ENCODE measurements at places on chromosomes 7 and 10.

- DNase-seq: no peak
These were observed 53.7 kb upstream of the SHH start for GRCh38 chr7:155865830-155866525.

DNA sequence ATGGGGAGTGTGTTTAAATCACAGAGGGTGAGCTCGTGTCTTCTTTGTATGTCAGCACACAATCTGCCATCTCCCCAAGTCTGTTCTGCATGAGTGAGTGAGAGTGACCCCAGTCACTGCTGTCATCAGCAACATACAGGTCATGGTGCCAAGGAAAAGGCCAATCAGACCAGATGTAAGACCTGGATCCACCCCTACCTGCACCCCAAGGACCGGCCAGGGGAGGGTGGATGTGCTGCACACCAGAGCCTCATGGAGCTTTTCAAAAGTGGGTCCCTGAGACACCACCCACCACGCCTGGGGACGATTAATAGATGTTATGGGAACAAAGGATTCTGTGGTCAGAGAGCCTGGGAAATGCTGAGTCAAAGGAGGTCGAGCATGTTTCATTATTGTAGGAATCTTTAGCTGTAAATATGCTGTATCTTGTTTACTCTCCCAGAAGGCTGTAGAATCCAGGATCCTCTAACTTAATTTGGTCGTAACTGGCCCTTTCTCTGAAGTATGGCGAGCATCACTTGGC is 420.5 kb downstream of the RPS24 start:
- DNase-seq: no peak

DNA sequence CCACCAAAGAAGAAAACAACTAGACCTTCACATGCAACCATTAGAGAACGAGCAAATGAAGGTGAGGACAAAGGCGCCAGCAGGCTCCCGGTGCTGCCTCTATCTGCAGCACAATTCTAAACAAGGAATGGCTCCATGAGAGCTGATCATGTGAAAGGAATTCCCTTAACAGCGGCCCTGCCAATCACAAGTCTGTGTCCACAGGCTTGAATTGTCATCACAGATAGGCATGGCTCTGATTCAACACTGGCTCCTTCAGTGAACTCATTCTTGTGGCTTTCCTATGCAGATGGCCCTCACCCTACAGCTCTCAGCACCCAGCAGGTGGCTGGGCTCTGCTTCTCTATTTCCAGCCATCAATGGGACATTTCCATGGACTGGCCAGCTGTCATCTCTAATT is 36.2 kb downstream of the LAMB1 start:
- DNase-seq: no peak

- DNase-seq: no peak
These were observed 25.4 kb downstream of the OR2A14 start for GRCh38 chr7:144148224-144148827.

All from CD4-positive, alpha-beta T cell treated with Interleukin-12 subunit alpha and Interleukin-12 subunit beta, for 1 hour (primary cell).